ENCODE measurements at places on chromosomes 5 and 9.

GRCh38 chr9:123866497-123866896 is 63.4 kb downstream of the DENND1A start:
- no peak for DNase-seq

GRCh38 chr5:65791712-65792673 is 70.0 kb downstream of the NLN start:
- DNase-seq, result no peak

- no peak for DNase-seq
These were observed 75.7 kb downstream of the KCNT1 start for GRCh38 chr9:135777623-135778177.

- DNase-seq, result no peak
These were observed 39.2 kb downstream of the GLIS3 start for GRCh38 chr9:4260661-4261060.

DNA sequence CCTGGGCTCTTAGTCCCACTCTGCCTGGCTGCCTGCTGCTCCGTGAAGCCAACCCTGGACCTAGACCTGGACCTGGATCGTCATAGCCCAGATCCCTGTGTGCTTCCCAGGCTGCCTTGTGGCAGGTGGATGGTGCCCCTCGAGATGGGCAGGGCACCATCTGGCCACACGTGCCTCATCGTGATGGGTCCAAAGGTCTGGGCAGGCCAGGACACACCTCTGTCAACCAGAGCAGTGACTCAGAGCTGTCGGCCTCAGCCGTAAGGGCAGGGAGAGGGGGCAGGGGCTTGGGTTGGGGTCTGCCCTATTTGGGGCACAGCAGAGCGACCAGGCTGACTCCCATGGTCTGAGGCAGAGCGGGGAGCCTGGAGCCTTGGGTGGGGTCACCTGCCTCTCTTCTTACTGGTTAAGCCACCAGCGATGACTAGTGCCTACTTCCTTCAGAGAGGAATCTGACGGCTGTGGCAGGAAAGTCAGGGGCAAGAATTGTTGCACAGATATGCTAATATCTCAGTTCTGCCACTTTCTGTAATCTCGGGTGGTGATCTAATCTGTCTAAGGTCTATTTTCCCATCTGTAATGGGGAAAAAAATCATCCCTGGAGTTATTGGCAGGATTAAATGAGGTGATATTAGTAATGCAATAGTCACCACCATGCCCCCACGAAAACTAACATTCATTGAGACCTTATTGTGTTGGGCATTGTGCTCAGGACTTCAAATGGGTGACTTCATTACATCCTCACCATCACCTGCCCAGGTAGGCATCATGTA is 3.2 kb upstream of the CDHR2 start:
- no peak for DNase-seq

DNA sequence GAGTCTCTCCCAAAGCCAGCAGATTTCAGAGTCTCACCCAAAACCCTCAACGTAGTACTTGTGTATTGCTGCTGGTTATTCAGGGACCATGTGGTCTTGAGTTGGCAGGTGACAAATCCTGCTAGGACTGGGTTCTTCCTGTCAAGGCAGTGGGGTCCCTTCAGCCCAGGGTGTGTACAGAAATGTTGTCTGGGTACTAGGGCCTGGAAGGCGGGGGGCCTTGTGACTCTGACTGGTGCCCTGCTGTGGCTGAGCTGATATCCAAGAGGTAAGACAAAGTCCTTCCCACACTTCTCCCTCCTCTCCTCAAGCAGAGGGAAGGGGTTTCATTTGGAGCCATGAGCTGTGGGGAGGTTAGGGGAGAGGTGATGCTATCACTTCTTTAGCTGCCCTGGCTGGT is 58.8 kb downstream of the GABRA6 start:
- no peak for DNase-seq

DNA sequence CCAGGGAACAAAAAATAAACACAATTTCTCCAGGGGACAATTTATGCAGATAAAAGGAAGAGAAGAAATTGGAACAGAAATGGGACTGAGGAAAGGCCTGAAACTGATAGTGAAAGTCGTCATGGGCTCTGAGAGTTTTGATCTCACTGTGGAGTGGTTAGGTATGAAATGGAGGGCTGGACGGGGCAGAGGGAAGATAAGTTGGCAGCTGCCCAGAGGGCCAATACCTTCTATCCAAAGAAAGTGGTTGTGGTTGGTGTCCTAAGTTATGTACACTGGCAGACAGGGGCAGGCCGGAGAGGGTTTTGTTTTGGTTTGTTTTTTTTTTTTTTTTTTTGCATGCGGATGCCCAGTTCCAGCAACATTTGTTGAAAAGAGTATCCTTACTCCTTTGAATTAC is 46.1 kb downstream of the ZNF618 start:
- no peak for DNase-seq

- DNase-seq, result no peak
These were observed 37.5 kb downstream of the ANKDD1B start for GRCh38 chr5:75648712-75649111.

GRCh38 chr9:110825950-110826349 is 157.4 kb downstream of the MUSK start:
- no peak for DNase-seq

DNA sequence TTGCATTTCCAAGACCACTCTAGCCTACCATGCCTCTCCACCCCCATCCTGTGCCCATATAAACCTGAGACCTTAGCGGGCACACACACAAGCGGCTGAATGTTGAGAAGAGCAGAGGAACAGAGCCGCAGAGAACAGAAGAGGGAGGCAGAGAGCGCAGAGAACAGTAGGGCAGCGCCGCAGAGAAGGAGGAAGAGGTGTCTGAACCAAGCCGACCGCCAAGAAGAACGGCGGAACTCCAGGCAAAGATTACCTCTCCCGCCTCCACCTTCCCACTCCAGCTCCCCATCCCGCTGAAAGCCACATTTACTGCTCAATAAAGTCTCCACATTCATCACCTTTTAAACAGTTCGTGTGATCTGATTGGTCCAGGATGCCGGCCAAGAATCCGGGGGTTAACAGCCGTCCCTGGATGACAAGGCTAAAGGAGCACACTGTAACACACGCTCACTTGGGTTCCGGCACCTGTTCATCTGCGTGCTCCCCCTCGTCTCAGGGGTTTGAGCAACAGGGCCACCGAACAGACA is 33.2 kb downstream of the GRIN3A start:
- no peak for DNase-seq

- no peak for DNase-seq
These were observed 72.1 kb upstream of the XPA start for GRCh38 chr9:97769208-97769607.
